ENCODE measurements at places on chromosomes 13 and 19.

GRCh38 chr13:48727241-48728011, 73.7 kb downstream of the CYSLTR2 start:
- no peak for DNase-seq

DNA sequence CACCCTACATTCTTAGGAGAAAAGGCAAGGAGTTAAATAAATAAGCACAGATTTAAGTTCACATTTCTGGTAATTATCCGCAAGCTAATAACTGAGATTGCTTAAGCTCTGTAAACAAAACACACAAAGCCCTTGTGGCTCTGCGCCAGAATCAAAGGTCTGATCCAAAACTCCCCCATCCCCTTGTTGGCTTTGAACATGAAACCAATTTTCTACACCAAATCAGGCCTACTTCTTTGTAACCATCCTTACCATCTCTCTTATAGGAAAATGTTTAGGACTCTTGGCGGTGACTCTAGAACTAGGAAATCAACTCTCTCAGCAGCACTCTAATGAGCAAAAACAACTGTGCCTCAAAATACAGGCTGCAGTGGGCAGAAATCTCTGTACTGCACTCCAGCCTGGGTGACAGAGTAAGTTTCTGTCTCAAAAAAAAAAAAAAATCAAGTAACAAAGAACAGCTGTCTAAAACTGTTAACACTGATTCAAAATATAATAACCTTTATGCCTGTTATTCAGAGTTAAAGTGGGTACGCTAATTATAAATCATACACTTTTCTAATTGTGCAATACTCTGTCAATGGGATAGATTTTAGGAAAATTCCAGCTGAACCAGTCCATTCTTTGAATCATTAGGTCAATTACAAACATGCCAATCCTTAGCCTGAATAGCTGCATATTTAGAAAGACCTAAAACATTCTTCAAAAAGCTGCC, 25.8 kb downstream of the ABCC4 start:
- DNase-seq = no peak

DNA sequence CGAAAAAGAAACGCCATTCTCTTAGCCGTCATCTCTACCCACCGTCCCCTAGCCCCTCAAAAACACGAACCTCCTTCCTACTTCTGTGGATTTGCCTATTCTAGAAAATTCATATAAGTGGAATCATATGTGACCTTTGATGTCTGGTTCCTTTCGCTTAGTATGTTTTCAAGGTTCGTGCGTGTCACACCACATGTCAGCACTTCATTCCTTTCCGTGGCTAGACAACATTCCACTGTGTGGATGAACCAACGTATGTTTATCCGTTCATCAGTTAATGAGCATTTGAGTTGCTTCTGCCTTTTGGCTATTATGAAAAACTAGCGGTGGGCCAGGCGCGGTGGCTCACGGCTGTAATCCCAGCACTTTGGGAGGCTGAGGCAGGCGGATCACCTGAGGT, 14.0 kb upstream of the PPP1R12C start:
- no peak for DNase-seq

DNA sequence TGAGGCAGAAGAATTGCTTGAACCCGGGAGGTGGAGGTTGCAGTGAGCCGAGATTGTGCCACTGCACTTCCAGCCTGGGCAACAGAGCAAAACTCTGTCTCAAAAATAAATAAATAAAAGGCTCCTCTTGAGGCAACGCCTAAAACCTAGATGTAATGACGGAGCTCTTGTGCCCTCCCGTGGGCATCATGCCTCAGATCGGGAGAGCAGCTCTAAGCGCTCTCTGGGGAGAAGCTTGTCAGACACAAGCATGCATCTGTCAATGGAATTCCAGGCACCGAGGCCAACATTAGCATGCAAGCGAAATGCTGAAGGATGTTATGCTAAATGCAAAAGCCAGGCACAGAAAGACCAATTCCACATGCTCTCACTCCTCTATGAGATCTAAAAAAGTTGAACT, 45.6 kb upstream of the MRI1 start:
- DNase-seq = no peak

DNA sequence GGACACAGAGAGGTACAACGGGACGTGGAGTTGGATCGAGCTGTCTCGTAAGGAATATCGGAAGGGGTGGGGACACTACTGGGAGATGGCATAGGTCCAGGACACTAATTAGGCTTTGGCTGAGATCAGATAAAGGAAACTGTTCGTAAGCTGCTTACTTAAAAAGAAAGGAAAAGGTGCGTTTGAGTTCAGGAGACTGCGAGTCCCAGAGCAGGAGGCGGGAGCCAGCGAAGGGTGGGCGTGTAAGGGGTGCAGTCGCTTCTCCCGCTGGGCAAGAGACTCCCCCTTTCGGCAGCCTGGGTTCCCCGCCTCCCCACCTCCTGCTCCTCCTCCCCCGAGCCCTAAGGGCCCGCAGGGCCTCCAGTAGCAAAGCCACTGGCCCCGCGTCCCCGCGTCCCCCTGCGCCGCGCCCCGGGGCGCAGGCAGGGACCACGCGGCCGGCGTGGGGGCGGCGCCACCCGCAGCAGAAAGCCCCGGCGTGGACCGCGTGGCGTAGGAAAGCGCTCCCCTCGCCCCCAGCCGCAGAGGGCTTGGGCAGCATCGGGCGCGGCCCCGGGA, 547 bp downstream of the ABCC4 start:
- DNase-seq = peak; percentile 22

- DNase-seq = no peak
Observed at GRCh38 chr19:18208098-18208951, 4.5 kb upstream of the RAB3A start.

GRCh38 chr13:44971656-44972595, 17.3 kb downstream of the NUFIP1 start:
- no peak for DNase-seq

- DNase-seq = no peak
Observed at GRCh38 chr19:17522988-17523872, 11.8 kb downstream of the PGLS start.

GRCh38 chr19:42206871-42207755, 10.4 kb downstream of the DEDD2 start:
- DNase-seq = no peak

DNA sequence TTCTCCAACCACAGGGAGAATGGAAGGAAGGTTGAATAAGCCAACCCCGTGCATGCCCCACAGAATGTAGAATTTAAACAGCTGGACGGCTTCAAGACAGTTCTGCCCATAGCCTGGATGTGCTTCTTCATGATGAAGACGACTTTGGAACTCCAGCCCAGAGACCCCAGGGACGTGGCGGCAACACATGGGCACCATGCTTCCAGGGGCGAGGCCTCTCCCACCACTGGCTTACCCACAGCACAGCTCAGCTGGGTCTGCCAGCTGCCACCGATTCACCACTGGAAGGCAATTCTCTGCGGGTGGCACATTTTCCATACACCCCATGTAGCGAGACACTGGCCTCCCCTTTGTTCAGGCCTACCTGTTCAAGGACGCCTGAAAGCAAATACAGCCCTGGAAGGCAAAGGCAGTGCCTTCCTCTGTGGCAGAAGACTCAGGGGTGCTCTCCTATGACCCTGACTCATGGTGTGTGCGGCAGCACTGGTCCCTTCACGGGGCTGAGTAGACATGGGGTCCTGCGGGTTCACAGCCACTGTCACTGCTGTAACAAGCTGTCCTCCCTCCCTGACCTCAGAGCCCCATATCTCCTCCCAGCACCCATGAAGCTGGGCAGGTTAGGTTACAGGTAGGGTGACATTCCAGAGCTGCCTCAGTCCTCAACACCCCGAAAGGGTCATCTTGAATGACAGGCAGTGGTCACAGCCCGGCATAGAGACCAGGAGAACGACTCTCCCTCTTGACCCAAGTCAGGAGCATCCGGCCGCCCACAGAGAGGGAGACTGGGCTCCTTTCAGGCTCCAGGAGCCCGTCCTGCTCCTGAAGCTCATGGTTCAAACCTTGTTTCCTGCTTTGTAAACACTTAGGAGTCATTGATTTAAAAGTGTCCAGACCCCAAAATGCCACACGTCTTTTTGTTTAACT, 72.7 kb downstream of the SPACA7 start:
- no peak for DNase-seq

DNA sequence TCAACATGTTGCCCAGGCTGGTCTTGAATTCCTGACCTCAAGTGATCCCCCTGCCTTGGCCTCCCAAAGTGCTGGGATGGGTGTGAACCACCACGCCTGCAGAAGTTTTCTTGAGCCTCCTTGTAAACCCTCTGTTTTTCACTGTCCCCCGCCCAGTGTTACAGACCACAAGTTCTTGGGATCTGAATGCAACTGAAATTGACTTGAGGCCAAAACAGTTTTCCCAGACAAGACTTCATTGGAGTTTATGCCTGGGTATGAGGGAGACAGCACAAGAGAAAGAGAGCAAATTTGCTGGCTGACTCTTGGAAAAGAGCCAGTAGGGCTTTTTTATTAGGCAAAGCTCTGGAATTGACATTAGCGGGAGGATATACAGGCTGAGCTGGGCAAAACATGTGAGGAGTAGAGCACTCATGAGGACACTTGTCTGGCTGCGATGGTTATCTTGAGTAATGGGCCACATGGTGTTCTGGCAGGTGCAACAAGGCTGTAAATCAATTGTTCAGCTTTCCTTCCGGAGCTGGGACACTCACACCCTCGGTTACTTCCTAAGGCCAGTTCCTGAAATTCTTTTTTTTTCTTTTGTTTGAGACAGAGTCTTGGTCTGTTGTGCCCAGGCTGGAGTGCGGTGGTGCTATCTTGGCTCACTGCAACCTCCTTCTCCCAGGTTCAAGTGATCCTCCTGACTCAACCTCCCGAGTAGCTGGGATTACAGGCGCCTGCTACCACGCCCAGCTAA, 12.7 kb upstream of the HNRNPL start:
- no peak for DNase-seq

GRCh38 chr19:13932149-13932637, 6.0 kb downstream of the PODNL1 start:
- DNase-seq = no peak

DNA sequence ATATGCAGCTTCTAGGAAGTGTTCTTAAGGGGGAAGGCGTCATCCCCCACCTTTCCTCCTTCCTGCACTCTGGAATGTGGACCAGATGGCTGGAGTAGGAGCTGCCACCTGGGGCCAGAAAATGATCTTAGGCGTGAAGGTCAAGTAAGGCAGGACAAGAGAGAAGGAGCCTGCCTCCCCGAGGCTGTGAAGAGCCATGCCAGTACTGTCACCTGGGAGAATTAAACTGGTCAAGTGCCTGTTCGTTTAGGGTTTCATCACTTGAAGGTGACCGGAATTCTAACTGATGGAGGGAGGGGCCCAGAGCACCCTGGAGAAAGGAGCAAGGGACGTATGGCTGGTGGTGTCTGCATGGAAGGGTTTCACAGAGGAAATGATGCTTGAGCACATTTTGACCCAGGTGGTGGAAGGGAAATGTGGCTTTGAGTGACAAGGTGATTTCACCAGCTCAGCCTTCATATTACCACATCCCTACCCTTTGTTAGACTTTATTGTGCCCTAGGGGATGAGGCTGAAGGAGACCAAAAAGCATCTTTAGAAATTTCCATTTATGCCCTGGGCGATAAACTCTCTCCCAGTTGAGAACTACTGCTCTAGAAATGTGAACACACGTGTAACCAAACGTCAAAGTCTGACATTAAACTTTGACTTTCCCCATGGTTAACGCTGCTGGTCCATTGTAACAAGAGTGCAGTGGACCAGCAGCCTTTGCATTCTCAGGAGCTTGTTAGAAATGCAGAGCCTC, 37.5 kb downstream of the PPP2R1A start:
- DNase-seq = no peak

- DNase-seq = no peak
Observed at GRCh38 chr13:49225223-49226042, 5.3 kb downstream of the MLNR start.

DNA sequence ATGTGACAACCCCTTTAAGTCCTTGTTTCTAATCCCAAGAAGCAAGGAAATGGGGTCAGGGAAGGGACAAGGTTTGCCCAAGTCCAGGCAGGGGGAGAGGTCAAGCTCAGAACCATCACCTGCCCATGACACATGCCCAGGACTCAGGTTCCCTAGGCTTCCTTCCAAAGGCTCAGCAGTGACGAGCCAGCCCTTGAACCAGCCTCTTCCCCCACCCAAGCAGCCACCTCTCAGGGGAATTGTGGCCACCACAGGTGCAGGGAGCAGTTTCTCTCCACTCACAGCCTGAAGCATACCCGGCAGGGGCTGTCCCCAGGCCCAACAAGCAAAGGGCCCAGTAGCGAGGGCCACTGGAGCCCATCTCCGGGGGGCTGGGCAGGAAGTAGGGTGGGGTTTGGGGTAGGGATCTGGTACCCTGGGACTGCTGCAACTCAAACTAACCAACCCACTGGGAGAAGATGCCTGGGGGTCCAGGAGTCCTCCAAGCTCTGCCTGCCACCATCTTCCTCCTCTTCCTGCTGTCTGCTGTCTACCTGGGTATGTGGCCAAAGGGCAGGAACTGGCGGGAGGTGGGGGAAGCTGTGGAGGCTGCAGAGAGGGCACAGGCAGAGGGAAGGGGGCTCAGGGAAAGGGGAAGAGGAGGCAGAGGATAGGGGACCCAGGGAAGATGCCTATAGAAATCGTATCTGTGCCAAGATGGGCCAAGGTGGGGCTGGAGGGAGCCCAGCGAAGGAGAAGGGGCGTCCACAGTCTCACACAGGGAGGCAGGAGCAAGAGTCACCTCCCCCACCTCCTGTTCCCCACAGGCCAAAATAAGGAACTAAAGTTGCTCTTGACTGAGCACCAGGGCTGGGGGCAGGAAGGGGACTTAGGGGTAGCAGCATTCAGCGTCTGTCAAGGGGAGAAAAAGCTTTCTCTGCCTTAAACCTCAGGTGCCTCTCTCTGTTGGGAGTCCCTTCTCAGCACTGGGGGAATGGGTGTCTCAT, at the start of gene CD79A:
Gene CD79A (plus strand): TSS at position 433 of the 986 bp plus-strand sequence. CDS start 26 bp downstream, at position 459.
- DNase-seq = no peak

- no peak for DNase-seq
Observed at GRCh38 chr19:28296506-28296905, 916.4 kb downstream of the UQCRFS1 start.

DNA sequence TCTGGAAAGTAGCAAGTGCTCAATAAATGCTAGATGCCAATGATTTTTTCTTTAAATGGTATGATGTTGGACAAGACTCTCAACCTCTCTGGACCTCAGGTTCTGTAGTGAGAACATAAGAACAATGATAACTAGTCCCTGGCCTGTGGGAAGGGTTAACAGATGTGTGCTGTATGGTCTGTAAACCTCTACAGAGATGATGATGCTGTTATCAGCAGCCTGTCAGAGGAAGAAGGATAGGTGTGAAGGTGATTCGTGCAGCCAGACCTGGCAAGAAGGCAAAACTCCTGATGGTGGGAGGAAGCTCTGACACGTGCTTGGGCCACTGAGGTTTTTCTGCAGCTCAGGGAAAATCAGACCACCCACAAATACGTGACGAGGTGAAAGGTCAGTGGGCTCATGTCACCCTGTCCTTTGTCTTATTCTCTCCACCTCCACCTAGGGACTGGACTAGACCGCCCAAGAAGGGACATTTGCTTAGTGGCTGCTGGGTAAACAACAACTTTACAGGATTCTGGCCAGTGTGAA, 36.7 kb upstream of the UBL3 start:
- DNase-seq = no peak

- no peak for DNase-seq
Observed at GRCh38 chr19:28358633-28359032, 854.3 kb downstream of the UQCRFS1 start.

Measured in activated CD4-positive, alpha-beta T cell treated with anti-CD3 and anti-CD28 coated beads, Interleukin-2, amount 50 U/mL, for 24 hours (primary cell).